ENCODE measurements at places on chromosomes 2 and 18. TPM values are rescaled to one million over a fixed set of nuclear protein-coding genes. Genes with fewer than 3 reads are reported as not detected.

DNA sequence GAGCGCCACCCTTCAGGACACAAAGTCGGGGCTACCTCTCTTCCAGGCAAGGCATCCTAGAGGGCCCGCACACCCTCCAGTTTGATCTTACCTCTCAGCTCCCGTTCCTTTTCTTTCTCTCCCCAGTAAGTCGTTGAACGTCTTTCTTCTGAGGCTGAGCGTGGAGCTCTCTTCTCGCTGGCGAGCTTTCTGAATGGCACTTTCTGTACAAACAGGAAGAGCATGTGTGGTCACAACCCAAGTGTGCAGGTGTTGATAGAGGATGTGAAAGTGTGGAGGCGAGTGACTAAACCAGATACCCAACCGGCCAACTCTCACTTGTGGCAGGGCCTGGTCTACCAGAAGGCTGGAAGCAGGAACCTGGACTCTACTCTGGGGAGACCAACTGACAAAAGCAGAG is at the start of gene AFF3:
TSS of gene AFF3 (minus strand) at position 198 of the 400 bp plus-strand sequence. CDS start 38,136 bp downstream, outside the sequence.
- DNase-seq, result no peak
- H3K27me3 ChIP-seq, result peaks cover 6% of the 10 kb centered on the region
- no peak within 1 kb of the TSS for H3K4me3 ChIP-seq
- no peak within 1 kb of the TSS for H3K27ac ChIP-seq
- H3K4me1 ChIP-seq, result no peaks in the 10 kb centered on the region

DNA sequence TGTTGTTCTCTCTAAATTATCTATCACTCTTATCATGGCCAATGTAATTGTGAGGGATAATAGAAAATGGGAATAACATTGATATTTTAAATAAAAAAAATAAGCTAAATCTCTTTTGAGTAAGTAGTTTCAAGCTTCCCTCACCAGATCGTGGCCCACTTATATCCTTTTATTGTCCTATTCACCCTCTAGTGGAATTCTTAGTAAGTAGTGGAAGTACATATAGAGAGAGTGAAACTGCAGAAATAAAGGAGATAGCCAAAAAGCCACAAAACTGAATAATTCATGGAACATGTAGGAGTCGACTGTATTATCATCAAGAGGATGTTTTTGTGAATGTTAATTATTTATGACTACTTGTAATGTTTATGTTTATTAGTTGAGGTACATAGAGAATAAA is 66.1 kb upstream of the DTNA start:
- H3K36me3 ChIP-seq, result no peaks in the 10 kb centered on the region
- peak; percentile 13 for DNase-seq
- no peak overlapping the region for H3K27ac ChIP-seq
- H3K4me3 ChIP-seq, result no peak overlapping the region
- no peaks in the 10 kb centered on the region for H3K27me3 ChIP-seq

GRCh38 chr2:237724811-237725478 is 73.6 kb upstream of the RBM44 start:
- no peak for DNase-seq
- H3K27me3 ChIP-seq, result no peaks in the 10 kb centered on the region
- H3K36me3 ChIP-seq, result peaks cover 11% of the 10 kb centered on the region
- no peak overlapping the region for H3K27ac ChIP-seq

DNA sequence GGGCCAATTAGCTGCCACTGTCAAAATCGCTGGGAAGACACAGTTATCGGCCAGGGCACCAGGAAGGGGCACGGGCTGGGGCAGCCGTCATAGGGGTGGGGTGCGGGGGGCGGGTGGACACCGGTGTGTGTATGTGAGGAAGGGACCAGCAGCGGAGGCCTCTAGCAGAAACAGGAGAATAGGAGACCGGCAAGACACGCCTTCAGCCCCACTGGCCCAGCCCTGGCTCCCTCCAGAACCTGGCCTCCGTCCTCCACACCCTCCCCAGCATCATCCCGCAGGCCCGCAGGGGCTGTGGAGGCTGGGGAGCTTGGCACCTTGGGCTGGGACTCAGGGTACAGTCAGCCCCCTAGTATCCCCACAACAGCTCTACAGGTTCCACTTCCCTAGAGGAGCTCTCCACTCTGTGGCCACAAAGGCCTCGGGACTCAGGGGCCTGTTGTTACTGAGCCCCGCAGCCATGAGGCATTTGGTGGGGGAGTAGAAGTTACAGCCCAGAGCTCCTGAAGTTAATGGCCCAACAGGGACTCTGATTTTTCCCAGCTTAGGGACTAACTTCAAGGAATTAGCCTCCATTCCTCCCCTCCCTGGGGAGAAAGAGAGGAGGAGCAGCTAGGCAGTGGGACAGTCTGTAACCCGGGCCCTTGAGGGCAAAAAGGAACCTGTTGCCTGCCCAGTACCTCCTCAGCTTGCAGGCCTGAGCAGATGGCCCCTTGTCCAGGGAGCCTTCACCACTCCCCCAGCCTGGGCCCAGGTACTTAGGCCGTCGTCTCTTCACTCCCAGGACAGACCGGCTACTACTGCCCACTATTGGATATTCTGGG is 19.9 kb downstream of the SH2D6 start:
- no peaks in the 10 kb centered on the region for H3K27me3 ChIP-seq
- H3K36me3 ChIP-seq, result no peaks in the 10 kb centered on the region
- H3K27ac ChIP-seq, result peak overlapping the region; percentile 60
- peak overlapping the region; percentile 60 for H3K4me3 ChIP-seq
- DNase-seq, result peak; percentile 55

DNA sequence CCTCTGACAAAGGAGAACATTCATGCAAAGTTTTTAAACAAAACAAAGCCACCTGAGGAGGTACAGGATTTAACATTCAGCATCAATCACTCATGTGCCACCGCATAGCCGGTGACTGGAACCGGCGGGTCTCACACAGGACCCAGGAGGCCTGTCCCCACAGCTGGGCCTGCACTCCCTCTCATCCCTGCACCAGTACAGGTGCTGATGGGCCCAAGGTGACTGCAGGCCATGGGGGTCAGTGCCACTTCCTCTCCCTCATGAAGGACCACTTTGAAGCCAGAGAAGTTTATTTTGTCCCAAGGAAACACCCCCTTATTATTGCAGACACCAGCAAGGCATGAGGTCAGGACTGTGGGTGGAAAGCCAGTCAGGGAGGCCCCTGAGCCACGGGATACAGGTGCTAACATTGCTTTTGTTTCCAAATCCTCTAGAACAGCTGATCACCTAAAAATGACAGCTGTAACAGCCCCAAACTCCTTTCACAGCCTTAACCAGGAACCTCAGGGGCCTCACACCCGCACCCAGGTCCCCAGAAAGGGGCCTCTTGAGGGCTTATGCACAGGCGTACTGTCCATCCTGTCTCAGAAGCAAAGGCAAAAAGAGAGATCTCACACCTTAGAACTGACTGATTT is 14.0 kb downstream of the PARD6G start:
- H3K36me3 ChIP-seq, result no peaks in the 10 kb centered on the region
- no peaks in the 10 kb centered on the region for H3K4me1 ChIP-seq
- H3K27me3 ChIP-seq, result no peaks in the 10 kb centered on the region
- DNase-seq, result no peak

DNA sequence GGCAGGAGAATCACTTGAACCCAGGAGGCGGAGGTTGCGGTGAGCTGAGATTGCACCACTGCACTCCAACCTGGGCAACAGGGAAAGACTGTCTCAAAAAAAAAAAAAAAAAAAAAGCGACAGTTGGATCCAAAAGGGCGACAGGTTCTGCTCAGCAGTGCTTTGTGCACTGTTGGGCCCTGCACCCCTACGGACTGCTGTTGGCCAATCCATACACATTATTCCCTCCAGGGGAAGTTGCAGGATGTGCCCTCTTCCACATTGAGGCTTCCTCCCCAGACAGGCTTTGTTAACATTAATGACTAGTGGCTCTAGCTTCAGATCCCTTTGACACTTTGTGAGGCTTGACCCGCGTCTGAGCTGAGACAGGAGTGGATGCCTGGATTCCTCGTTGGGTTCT is 9.4 kb downstream of the NT5DC4 start:
- no peaks in the 10 kb centered on the region for H3K4me1 ChIP-seq
- no peaks in the 10 kb centered on the region for H3K27me3 ChIP-seq
- no peak overlapping the region for H3K27ac ChIP-seq

Gene COL4A4
- 0.76 TPM for total RNA-seq

GRCh38 chr2:46461709-46462171 is 17.6 kb upstream of the TMEM247 start:
- H3K27ac ChIP-seq, result no peak overlapping the region
- H3K27me3 ChIP-seq, result no peaks in the 10 kb centered on the region
- H3K36me3 ChIP-seq, result no peaks in the 10 kb centered on the region

DNA sequence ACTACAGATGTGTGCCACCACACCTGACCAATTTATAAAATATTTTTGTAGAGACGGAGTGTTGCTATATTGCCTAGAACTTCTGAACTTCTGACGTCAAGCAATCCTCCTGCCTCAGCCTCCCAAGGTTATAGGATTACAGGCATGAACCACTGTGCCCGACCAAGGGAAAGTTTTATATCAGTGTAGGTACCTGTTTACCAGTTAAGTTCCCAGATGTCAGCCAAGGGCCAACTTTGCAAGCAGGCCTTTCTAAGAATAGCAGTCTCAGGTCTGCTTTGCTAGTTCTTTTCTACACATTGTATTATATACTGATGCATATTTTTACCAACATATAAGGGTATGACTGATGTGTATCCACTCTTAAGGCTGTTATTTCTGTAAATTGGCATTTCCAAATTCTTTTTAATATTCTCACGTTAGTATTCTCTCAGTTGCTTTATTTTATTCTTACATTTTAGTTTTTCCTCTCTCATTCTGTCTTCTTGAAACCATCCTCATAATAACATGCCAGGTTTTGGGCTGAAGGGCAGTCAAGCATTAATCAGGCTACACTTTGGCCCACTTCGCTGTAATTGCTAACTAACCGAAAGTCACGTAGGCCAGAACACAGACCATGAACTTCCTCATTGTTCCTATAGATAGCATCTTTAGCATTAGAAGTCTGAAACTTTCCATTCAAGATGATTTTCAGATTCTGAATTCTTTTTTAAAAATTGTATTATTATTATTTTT is 25.0 kb upstream of the CXXC1 start:
- no peaks in the 10 kb centered on the region for H3K27me3 ChIP-seq
- H3K27ac ChIP-seq, result no peak overlapping the region
- no peak overlapping the region for H3K4me3 ChIP-seq
- H3K4me1 ChIP-seq, result no peaks in the 10 kb centered on the region
- DNase-seq, result no peak
- H3K36me3 ChIP-seq, result no peaks in the 10 kb centered on the region

- no peaks in the 10 kb centered on the region for H3K36me3 ChIP-seq
- peaks cover 78% of the 10 kb centered on the region for H3K4me1 ChIP-seq
- peak; percentile 73 for DNase-seq
Measured at GRCh38 chr18:45166836-45167551, 448.3 kb upstream of the SLC14A2 start.

Gene HOXD3
- 5.2 TPM for total RNA-seq

Gene ANKRD30B
- total RNA-seq, result not detected

DNA sequence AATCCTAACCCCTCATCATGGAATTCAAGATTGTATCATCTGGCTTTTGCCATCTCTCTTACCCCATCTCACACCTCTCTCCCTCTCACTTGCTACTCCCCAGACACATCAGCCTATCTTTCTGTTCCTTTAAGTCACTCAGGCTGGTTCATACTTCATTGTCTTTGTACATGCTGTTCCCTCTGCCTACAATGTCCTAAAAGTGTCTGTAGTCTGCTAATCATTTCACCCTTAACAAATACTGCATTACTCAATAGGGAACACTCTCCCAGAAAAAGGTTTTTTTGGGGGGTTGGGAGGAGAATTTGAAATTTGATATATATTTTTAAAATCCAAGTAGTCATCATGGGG is 146.2 kb upstream of the KLF7 start:
- H3K27ac ChIP-seq, result peak overlapping the region; percentile 79
- DNase-seq, result no peak
- H3K27me3 ChIP-seq, result no peaks in the 10 kb centered on the region
- no peaks in the 10 kb centered on the region for H3K36me3 ChIP-seq
- no peak overlapping the region for H3K4me3 ChIP-seq

Gene TWIST2
- 467 TPM for total RNA-seq

DNA sequence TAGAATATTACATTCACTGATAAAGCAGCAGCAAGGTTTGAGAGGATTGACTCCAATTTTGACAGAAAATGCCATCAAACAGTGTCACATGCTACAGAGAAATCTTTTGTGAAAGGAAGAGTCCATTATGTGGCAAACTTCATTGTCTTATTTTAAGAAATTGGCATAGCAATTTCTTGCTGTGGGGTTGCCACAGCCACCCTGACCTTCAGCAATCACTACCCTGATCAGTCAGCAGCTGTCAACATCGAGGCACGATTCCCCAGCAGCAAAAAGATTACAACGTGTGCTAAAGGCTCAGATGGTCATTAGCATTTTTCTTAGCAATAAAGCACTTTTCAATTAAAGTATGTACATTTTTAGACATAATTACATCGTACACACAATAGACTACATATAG is 74.7 kb downstream of the PRKCE start:
- DNase-seq, result no peak
- no peak overlapping the region for H3K4me3 ChIP-seq
- no peaks in the 10 kb centered on the region for H3K27me3 ChIP-seq

GRCh38 chr2:236986524-236987330 is 99.0 kb upstream of the COPS8 start:
- H3K4me3 ChIP-seq, result no peak overlapping the region
- H3K27ac ChIP-seq, result no peak overlapping the region
- no peak for DNase-seq
- H3K4me1 ChIP-seq, result peaks cover 12% of the 10 kb centered on the region

DNA sequence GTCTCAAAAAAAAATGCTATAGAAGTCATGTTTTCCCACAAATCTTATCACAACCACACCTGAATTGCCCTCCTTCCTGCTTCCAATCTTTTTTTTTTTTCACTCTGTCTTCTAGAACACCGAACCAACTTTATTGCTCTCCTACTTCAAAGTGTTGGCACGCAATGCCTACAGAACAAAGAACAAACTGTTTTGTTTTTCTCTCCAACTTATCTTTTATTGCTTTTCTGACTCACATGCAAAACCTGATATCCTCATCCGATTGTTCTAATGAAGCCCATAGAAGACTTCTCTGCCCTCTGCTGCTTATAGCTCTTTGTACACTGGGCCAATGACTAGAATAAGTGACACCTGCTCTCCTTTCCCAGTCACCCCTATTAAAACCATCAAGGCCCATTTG is 602.8 kb downstream of the EPHA4 start:
- H3K27me3 ChIP-seq, result peaks cover 11% of the 10 kb centered on the region
- no peak for DNase-seq
- no peaks in the 10 kb centered on the region for H3K36me3 ChIP-seq
- no peak overlapping the region for H3K4me3 ChIP-seq
- H3K27ac ChIP-seq, result no peak overlapping the region

- H3K27me3 ChIP-seq, result no peaks in the 10 kb centered on the region
- H3K36me3 ChIP-seq, result no peaks in the 10 kb centered on the region
- no peak for DNase-seq
- H3K4me1 ChIP-seq, result peaks cover 19% of the 10 kb centered on the region
Measured at GRCh38 chr2:217066510-217067270, 206.8 kb upstream of the TNP1 start.

DNA sequence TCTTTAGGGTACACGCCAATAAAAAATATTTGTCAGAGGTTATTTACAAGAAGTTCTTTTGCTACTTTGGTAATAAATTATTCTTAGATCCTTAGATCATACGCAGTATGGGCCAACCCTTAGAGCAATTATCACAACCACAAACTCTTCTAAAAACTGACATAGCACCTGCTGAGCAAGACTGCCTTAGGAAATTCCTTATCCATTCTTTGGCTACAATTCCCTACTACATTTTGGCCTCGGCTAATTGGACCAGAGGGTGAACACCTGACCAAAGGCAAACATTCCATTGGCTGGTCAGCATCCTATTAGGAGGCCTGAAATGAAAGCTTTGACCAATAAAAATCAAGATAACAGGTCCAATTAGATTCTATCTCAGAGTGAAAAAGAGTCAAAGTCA is 147.6 kb upstream of the CCDC68 start:
- DNase-seq, result no peak
- no peaks in the 10 kb centered on the region for H3K27me3 ChIP-seq
- H3K36me3 ChIP-seq, result no peaks in the 10 kb centered on the region
- no peak overlapping the region for H3K27ac ChIP-seq

Data from GM23248 (cell line).